Activated CD8-positive, alpha-beta T cell treated with anti-CD3 and anti-CD28 coated beads, Interleukin-2, amount 10 ng/mL, durations not matched to agents 7 days and 5 days (primary cell): ENCODE measurements at places on chromosomes 5 and 9.
A peak's percentile ranks its signal among the peaks of the same experiment; 100 is the strongest.

DNA sequence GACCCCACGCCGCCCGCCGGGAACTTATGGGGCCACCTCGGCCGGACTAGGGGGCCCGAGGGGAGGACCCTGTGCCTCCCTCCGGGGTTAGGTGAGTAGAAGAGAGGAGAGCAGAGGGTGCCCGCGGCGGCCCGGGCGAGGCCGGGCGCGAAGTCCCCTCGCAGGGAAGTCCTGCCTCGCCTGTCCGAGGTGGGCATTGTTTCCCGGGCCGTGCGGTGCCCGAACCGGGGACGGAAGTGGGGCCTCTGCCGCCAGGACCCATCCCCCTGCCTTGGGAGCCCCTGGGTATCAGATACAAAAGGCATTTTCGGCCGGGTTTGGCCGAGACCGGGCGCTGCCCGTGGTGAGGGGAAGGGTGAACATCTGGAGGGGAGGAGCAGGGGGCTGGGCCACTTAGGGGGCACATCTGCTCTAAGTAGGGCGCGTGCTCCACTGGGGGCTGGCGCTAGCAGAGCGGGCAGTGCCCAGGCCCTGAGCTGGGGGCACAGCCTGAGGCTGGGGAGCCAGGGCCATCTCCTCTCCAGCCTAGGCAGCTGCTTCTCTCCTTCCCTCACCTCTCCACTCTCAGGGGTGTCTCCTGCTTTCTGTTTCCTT lies 48.2 kb downstream of the DAB2IP start:
- DNase-seq = peak; percentile 29

DNA sequence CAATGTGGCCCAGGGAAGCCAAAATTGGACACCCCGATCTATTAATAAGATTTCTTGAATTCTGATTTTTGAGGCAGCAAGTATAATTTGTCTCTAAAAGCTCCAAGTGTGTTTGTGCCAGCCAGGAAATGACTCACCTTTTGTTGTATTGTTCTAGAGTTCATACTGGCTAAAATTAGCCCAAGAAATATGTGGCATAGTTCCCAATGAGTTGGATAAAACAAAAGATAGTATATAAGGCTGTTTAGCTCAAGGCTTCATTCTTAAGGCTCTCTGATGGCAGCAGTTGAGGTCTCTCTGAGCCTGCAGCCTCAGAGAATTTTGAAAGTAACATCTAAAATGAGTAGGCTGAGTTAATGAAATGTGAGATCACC lies 21.6 kb downstream of the HMGXB3 start:
- DNase-seq = no peak

GRCh38 chr5:156971848-156972525 lies 9.0 kb upstream of the TIMD4 start:
- no peak for DNase-seq

DNA sequence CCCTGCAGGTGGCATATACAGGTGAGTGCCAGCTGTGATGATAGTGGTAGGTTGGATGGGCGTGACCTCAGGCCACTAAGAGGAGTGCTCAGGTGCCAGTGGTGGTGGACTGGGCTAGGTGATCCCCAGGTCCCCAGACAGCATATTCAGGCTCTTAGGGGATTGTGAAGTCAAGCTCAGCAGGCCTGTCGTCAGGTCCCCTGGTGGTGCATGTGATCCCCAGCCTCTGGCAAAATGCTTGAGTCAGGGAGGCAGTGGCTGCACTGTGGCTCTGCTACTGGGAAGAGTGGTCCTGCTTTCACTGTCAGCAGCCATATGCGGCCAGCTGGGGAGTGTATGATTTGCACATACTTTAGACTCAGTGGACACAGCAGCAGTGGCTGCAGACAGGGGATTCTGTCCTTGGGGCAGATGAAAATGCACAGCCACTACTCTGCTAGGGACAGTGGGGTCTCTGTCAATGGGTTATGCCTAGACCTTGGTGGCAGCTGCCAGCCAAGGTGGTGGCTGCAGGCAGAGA lies 31.6 kb upstream of the CTSL start:
- DNase-seq = no peak

DNA sequence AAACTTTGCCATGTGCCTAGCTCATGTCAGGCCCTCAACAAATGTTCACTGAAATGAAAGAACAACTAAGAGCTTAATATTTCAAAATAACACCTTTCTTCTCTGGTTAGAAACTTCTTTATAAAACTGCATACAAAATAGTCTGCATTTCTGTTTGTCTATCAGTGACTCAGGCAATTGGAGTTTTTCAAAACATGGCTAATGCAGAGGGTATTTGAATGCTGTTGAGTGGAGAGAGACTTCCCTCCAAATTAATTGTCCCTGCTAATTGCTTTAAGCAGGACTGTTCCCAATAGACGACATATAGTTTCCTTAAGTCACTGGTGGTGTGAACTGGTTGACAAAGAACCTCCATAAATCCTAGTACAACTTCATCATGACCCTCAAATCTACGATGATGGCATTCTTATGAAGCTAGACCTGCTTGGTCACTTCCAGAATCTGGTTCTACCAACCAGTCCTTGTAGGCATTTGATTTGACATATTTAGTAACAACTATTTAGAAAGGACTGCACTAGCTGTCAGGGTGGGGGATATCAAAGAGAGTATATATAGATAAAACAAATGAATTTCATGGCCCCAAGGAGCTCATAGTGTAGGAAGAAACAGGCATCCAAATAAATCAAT lies 84.5 kb downstream of the PRLR start:
- DNase-seq = no peak

DNA sequence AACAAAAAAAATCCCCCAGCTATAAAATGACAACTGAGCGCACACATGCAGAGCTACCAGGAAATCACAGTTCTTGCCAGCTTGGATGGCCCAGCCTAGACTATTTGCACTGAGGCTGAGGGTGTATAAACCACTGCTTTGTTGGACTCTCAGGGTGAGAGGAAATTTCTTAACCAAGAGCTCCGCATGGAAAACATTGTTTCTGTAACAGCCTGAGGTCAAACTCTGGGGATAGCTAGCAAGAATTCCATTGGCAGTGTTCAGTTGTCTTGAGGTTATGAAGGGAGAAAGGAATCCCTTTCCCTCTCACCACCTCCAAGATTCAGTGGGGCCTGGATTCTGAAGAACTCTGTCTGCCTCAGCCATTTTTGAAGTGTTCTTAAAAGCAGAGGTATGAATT lies 360.0 kb downstream of the OSTF1 start:
- no peak for DNase-seq

- DNase-seq = no peak
These were observed 523.3 kb downstream of the LRRC70 start for GRCh38 chr5:63101870-63102269.

- DNase-seq = no peak
These were observed 12.0 kb downstream of the ZNF622 start for GRCh38 chr5:16453609-16454008.

DNA sequence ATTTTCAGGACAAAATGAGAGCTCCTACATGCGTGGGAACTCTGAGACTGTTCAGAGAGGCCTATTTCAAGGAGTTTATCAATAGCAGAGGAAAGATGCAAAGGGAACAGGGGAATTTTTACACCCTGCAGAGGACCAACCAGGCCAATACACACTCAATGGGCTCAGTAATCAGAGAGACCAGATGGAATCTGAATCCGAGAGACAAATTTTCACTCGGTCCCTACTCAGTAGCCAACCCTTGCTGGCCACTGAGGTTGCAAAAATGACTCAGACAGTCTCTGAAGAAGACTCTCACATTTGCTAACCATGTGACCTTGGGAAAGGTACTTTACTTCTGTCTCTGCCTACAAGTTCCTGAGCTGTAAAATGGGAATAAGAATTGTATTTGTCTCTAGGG lies 479.4 kb downstream of the CDK5RAP2 start:
- DNase-seq = no peak

GRCh38 chr9:132008855-132009812 lies 70.5 kb downstream of the MED27 start:
- DNase-seq = no peak

DNA sequence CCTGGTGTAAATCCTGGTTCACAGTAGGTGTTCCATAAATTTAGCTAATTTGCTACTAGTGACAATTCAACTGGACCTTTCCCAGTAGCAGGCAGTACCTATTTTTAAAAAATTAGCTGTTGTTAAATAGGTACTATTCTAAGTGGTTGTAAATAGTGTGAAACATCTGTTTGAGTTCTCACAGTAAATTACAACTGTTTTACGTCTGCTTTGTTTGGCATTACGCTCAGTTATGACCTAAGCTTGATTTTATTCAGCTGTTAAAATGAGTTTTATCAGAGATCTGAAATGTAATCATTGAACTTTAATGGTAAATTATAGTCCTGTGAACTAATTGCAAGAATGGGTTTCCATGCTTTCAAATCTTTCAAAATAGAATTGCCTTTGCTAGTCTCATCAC lies 93.9 kb downstream of the GPBP1 start:
- no peak for DNase-seq

- DNase-seq = no peak
These were observed 278.4 kb downstream of the MARCHF11 start for GRCh38 chr5:15901151-15901550.

- no peak for DNase-seq
These were observed 111.7 kb upstream of the PCAT7 start for GRCh38 chr9:94443032-94443722.

DNA sequence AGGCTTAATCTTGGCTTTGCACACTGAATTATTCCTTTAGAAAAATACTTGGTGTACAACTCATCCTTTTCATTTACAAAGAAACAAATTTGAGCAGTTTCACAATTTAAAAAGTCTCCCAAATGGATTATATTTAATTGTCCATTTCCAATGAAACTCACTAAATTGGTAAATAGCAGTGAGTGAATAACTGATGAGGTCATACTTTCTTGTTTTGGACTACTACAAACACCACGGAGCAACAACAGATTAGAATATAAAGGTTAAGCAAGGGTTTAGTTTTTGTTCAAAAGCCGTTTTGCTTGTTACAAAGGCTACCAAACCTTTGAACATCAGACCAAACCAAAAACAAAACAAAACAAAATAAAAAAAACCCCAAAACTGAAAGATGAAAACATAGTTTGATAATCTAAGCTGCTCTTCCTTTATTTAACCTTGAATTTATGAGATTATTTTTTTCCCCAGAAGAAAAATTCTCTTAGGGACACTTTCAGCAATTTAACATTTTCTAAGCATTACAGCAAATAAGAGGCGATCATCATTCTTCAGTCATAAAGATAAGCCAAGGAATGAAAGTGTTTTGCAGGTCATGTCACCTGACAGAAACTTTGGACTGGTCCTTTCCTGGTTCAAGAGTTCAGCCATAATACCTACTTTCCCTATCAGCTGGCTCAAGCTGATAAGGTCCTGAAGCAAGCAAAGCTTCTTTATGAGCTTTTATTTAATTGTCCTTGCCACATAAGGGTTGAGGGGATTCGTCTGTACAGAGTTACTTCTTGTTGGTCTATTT lies 99.7 kb upstream of the CDKN2B start:
- DNase-seq = no peak

- DNase-seq = no peak
These were observed 1414.9 kb upstream of the NUDT12 start for GRCh38 chr5:104977529-104977928.

- DNase-seq = no peak
These were observed 230.9 kb downstream of the FAM114A2 start for GRCh38 chr5:153807801-153808200.
